ENCODE measurements at places on chromosomes 3 and 15. TPM values are rescaled to one million over a fixed set of nuclear protein-coding genes. Genes with fewer than 3 reads are reported as not detected.

DNA sequence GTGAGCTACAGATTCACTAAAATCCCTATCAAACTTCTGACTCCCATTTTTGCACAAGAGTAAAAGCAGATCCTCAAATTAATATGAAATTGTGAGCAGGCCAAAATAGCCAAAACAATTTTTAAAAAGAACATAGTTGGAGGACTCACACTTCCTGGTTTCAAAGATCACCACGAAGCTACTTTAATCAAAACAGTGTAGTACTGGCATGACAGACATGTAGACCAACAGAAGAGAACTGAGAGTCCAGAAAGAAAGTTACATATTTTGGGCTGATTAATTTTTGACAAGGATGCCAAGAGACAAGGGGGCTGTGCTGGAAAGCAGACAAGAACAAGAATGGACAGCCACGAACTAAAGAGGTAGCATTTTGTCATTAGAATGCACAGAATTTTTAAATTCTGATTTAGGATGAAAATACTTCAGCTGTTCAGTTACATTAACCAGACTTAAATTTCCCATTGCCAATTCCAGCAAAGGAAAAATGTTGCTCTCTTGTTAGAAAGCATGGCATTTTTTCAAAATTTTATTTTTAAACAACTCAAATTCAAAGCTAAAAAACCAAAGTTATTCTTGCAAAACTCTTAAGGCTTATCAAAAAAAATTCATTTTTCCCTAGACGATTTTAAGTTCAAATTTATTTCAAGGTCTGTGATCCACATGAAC is 14.0 kb downstream of the RYK start:
- DNase-seq = no peak

DNA sequence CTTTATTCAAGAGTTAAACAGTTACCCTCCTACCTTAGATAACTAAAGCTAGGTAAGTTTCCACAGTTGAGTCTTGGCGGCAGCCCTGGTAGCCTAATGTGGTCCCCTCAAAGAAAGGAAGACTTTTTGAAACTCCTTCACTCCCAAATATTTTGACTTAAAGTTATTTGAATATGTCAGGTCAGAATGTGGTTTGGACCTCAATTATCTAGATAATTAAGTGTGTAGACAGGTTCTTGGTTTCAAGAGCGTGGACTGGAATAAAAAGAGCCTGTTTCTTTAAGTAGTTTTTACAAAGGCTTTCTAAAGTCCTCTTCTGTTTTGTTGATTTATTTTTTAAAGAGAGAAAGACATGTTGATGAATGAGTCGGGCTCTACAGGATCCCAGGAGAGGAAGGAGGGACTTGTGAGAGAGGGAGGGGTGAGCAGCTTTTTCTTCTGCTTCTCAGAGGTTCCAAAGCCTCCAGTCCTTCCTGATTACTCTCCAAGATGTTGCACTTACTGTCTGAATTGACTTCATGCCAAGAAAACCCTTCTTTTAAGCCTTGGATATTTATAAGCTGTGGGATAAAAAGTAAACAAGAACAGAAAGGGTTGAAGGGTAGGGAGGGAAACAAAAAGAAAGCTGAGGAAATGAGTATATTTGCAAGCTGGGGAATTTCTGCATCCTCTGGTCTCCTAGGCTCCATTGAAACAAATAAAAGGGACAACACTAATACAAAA is 457.4 kb downstream of the IGSF11 start:
- DNase-seq = no peak

DNA sequence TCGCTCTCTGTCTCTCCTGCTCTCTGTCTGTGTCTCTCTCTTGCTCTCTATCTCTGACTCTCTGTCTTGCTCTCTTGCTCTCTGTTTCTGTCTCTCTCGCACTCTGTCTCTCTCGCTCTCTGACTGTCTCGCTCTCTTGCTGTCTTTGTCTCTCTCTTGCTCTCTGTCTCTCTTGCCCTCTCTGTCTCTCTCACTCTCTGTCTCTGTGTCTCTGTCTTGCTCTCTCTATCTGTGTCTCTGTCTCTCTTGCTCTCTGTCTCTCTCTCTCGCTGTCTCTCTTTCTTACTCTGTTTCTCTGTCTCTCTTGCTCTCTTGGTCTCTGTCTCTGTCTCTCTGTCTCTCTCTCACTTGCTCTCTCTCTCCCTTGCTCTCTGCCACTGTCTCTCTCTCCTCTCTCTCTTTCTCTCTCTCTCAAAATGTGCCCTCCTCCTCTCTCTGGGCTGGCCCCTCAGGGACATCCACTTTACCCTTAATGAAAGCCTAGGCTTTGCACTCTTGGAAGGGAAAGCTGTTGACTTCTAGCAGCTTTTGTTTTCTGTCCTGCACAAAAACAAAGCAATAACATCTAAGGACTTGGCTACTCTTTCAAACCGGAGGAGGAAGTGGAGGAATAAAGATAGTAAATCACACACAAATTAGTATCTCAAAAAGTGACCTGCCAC is 73.9 kb upstream of the NR2E3 start:
- no peak for DNase-seq

DNA sequence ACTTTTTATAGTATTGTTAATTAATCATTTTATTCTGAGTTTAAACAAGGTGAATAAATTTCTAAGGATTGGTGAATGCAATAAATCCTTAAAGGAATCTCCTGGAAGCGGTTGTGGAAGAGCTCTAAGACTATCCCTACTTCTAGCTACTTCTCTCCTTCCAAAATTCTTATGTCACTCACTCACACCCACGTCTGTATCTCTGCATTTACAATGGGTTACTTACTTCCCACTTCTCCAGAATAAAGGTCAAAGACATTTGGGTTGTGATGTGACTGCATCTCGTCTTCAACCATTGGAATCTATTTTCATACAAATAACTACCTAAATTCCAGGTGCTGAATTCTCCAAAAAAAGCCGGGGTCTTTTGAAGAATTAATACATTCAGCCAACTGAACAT is 234.2 kb upstream of the MDFIC2 start:
- no peak for DNase-seq

- no peak for DNase-seq
Observed at GRCh38 chr3:186882150-186882524, 39.6 kb downstream of the ADIPOQ start.

The CYP19A1 gene
- 0.55 TPM for total RNA-seq

The NECTIN3 gene
- 9.1 TPM for total RNA-seq

The DPH6 gene
- 17.3 TPM for total RNA-seq

All from left ventricle myocardium superior (tissue), 1 donor.